Skeletal muscle cell (primary cell): ENCODE measurements at places on chromosomes 1 and 21.
A peak's percentile ranks its signal among the peaks of the same experiment; 100 is the strongest.

GRCh38 chr1:115089420-115090185 is at the start of gene TSPAN2:
TSPAN2 (minus strand) TSS chr1:115089503; CDS start chr1:115089432, 71 bp downstream.
- DNase-seq, result no peak

DNA sequence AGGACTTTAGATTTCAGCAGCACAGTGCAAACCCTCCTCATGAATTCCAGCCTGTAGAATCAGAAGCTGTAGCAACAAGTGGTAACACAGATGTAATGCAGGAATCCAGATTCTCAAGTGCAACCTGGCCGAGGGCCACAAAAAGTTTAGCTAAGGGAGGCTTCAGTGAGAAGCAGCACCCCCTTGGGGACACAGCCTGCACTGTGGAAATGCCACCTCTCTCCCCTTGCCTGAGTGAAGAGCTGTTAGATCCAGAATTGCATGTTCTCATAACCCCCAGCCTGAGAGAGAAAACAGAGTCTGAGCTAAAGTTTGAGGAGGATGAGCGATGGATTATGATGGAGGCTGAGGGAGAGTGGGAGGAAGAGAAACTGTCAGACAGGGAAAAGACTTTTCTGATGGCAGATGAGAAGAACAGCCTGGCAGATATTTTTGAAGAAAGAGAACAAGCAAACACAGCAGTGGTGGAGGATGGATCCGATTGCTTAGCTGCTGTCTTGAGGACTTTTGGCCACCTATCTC is 80.5 kb upstream of the BMP8A start:
- peak; percentile 78 for DNase-seq

DNA sequence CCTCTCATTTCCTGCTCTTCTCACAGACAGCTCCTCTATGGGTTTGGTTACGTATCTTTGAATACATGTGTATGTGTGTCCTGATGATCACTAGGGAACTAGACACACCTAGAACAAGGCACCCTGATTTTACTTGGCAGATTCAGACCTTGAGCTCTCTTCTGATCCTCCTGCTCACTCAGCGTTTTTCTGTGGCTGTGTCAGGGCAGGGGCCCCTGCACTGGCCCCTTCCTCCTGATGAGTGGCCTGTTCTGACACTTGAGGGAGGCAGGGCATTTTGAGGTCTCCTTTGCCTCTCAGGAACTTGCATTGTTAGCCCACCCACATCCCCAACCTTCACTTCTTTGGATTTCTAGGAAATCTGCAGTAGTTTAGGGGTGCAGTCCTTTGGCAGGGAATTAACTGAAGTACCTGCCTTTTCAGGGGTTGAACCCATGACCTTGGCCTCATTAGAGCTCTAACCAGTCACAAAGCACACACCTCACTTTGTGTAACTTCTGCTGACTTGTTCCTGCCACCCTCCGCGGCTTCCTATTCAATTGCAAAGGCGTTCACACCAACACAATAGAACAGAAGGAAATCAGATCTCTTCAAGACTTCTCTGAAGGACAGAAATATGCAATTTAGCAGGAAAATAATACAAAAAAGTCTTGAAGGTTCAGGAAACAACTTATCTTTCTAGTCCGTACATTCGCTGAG is 8.8 kb downstream of the SMYD2 start:
- DNase-seq, result no peak

DNA sequence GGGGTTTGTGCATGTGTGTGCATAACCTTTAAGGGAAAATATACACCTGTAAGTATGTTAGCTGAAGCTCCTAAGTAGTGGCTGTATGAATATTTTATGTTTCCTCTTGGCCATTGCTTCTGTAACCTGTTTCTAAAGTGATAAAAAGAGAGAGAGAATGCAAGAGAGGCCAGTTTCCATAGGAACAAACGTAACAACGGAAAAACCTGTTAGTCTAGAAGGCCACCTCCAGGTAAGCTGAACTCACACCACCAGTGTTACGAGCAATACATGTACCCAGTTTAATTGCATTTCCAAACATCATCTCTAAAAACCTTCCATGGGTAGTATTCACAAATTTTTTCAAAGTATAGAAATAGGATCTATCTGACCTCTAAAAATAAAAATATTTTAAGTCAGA is 63.1 kb downstream of the PLPPR4 start:
- no peak for DNase-seq

- no peak for DNase-seq
These were observed 105.2 kb downstream of the MRPL39 start for GRCh38 chr21:25501996-25502665.

- no peak for DNase-seq
These were observed 129.7 kb upstream of the NFIA start for GRCh38 chr1:60952612-60953111.
